ENCODE measurements at places on chromosomes 5 and 9. TPM values are rescaled to one million over a fixed set of nuclear protein-coding genes. Genes with fewer than 3 reads are reported as not detected.

TAF11L10 gene
- polyA plus RNA-seq: not detected

FGFR4 gene
- not detected for polyA plus RNA-seq

DNA sequence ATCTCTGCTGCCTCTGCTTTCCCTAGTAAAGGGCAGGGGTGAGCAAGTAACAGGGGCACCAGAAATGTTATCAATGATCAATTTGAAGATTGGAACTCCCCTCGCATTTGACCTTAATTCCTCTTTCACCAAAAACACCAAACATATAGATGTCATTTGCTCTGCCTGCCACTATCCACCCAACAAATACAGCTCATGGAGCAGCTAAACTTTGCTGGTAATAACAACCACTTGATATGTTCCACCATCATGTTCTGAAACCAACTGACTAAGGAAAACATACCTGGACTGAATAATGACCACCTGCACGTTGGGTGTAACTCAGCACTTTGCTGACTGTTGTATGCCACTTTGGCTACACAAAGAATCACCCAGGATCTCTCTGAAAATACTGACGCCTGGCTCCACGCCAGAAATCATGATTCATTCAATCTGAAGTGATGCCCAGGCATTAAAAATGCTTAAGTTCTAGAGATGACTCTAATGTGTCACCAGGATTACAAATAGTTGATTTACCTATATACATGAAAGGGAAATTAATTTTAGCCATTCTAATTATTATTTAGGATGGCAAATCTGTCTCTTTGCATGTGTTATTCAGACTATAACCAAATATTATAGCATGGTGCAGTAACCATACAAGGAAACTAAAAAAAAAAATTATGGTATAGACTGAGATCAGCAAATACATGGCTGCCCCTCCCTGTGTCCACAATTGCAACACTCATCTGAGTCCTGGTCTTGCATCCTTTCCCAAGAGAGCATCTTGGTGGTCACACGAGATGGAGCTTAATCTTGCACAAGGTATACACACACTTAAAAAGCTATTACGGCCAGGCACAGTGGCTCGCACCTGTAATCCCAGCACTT lies 43.1 kb upstream of the TTC39B start:
- no peak overlapping the region for H3K4me3 ChIP-seq
- H3K27ac ChIP-seq: no peak overlapping the region
- no peaks in the 10 kb centered on the region for H3K4me1 ChIP-seq
- DNase-seq: no peak
- no peaks in the 10 kb centered on the region for H3K36me3 ChIP-seq

DNA sequence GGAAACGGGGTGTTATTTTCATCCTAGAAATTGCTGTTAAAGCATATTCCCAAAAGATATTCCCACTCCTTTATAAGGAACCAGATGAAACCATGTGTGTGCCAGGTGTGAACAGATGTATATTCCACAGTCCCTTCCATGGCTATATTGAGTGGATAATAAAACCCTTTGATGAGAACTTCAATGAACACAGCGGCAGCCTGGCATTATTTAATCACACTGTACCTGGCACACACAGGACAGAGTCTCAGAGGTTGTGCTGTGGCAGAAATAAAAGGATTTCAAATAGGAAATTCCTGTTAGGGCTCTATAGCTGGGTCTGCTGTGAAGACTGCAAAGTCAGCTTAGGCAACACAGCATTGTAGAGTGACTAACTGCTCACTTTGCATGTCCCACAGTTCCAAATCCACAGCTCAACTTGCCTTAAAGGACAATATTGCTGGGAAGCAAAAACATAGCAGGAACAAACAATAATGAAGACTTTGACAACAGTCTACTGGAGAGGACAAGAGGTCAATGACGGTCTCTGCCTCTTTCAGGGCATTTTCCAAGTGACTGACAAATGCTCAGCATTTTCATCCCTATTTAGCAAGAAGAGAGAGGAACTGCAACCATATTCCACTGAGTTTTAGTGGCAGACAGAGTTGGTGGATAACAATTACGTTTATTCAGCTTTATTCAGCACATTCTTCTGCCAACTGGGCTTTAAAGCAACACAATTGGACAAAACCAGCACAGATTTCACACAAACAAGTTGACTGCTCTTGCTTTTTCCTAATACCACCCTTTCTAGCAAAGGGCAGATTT lies 255.7 kb upstream of the RGMB start:
- H3K4me3 ChIP-seq: no peak overlapping the region
- H3K4me1 ChIP-seq: no peaks in the 10 kb centered on the region
- DNase-seq: no peak
- H3K27ac ChIP-seq: no peak overlapping the region
- H3K36me3 ChIP-seq: no peaks in the 10 kb centered on the region

DNA sequence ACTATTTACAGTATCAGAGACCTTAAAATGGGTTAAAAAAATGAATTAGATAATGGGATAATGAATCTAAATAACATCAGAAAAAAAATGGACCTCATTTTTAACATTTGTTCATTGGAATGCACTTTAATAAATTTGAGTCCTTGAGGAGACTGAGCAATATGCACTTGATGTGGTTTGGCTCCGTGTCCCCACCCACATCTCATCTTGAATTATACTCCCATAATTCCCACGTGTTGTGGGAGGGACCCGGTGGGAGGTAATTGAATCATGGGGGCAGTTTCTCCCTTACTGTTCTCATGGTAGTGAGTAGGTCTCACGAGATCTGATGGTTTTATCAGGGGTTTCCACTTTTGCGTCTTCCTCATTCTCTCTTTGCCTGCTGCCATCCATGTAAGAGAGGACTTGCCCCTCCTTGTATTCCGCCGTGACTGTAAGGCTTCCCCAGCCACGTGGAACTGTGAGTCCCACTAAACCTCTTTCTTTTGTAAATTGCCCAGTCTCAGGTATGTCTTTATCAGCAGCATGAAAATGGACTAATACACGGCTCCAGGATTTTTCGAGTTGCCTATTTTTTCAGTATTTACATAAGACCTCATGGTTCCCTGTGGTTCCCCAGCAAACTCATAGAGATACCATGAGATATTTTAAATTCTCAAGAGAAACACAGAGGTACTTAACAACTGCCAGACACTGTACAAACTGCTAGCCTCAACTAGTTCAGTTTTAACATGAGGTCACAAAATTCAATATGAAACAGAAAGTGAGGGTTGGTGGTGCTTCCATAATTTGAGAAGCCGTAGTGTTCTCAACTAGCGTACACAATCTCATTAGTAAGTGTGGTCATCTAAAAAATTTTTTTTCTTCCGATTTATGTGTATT lies 128.3 kb downstream of the TLE1 start:
- peaks cover 7% of the 10 kb centered on the region for H3K27me3 ChIP-seq
- peaks cover 9% of the 10 kb centered on the region for H3K36me3 ChIP-seq
- H3K4me3 ChIP-seq: no peak overlapping the region
- no peak for DNase-seq

DNA sequence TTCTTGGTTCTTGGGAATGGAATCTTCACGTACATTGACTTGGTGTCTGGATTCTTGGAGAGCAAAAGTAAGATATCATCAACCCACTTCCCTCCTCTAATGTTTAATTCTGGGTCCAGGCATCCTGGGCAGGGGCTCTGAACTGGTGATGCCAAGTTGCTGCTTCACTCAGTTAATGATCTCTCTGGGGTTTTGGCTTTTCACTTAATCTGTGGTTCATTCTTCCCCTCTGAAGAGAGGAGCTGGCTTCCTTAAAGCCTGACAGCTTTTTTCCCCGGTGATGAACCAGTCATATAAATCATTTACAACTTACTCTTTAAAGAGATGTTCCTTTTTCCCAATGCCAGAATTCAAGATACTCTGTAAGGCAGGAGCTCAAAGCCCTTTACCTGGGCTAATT lies 65.9 kb downstream of the ARHGAP26 start:
- no peaks in the 10 kb centered on the region for H3K36me3 ChIP-seq
- H3K27ac ChIP-seq: no peak overlapping the region
- no peaks in the 10 kb centered on the region for H3K4me1 ChIP-seq
